ENCODE measurements at places on chromosomes 5 and 9.

- DNase-seq: no peak
Observed at GRCh38 chr5:121693864-121694263, 157.8 kb upstream of the FTMT start.

DNA sequence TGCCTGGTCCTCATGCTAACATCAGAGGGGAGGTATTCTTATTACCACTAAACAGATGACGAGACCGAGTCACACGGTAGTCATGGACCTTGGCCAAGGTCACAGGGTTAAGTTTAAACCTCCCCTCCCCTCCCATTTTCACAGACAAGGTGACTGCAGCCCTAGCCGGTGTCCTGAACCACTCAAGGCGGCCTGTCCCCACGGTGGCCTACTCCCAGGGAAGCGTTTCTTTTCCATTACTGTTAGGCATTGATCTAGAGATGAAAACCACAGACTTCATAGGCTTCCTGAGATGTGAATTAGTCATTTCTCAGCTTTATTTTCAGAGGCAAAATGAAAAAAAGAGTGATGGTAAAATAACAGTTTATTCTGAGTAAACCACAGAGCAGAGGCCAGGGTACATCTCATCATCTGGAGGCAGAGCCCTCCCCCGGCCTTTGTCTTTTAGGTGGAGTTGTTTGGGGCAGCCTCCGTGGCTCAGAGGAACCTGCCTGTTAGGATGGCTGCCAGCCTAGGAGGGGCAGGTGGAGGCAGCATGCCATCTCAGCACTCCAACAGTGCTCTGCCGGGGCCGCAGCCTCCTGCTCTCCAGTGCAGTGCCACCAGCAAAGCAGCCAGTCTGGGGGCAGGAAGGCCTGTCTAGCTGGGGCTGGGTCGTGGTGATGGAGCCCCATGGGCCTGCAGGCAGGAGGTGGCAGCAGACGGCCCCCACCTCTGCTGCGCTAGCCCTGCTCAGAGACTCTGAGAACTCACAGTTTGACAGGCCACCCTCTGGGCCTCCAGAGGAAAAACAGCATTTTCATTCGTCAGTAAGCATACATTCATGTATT, 71.2 kb downstream of the RAPGEF1 start:
- DNase-seq: no peak

- DNase-seq: no peak
Observed at GRCh38 chr9:34338665-34339385, 9.5 kb downstream of the NUDT2 start.

GRCh38 chr9:27818348-27818747, 245.1 kb upstream of the C9orf72 start:
- DNase-seq: no peak

DNA sequence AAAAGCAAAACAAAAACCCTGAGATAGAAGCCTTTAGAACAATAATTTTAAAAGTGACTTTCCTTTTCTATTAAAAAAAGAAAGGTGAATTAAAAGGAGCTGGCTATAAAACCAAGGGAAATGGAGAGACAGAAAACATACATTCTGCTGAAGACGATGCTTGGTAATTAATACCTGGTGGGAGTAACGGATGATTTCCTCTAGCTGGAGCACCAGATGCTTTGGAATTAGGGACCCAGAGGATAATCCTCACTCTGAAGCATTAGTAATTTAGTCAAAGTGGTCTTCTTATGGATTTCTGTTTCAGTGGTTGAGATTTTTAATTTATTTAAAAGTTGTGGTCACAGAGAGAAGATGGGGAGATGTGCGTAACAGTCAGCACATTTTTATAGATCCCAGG, 982.5 kb downstream of the TLE4 start:
- no peak for DNase-seq

DNA sequence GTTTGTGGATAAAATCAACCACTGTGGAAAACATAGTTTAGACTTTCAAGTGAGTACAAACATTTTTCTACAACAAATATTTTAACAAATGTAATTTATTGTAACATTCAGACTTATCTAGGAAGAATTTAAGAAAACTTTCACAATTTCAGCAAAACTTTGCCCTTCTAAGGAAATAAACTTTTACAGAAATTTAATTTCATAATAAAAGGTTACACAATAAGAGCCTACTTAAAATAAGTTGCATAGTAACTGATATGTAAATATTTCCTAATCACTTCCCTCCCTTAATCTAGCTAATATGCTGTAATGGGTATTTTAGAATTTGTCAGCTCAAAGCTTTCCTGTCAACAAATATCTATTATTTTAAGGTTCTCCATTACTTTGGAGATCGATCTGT, 1899.9 kb downstream of the MAT2B start:
- no peak for DNase-seq

- no peak for DNase-seq
Observed at GRCh38 chr5:14693070-14693469, 28.6 kb downstream of the OTULIN start.

GRCh38 chr5:141654298-141654697, 3.1 kb upstream of the FCHSD1 start:
- DNase-seq: no peak

GRCh38 chr5:7916171-7916804, 47.3 kb downstream of the MTRR start:
- DNase-seq: peak; percentile 29

DNA sequence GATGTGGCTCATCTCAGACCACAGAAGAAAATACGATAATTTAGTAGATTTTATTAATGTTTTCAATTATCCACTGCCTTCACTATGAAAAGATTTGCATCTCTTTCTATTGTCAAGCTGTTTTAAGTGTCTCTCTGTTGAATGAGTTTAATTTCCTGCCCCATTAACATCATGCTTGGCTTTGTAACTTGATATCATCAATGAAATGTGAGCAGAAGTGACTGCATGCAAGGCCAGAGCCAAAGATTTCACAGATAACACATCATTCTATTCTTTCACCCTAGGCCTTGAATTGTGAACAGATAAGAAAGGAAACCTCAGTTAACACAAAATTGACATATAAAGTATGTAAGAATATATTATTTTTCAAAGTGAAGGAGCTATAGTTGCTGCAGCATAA, 986.4 kb upstream of the CDH18 start:
- DNase-seq: peak; percentile 67

DNA sequence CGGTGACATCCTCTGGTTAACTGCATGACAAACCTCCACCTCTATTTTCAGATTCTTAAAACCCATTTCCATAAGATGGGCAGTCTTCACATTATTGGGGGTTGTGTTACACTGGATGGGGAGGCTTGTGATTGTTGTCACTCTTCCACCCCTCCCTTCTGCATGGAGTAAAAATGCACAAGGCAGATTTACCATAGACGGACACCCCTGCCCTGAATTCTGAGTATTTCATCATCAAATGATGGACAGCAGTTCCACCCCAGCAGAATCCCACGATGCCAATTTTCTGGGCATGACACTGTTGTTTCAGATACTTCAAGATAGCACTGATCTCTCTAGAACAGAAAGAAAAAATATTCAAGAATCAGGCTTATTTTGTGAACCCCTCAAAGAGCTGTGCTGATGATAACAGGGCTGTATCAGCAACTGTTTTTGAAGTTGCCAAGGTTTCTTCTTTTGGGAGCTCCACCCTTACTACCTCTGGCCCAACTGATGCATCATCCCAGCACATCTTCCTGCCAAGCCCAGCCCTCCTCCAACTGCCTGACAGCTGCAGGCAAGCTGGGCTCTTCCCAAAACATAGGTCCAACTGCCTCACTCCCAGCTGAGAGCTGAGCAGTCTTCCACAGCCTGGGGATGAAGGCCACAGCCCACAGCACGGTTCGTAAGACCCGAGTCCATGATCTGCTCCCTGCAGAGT, 21.4 kb downstream of the CMBL start:
- DNase-seq: no peak

GRCh38 chr9:122975196-122975595, 34.4 kb downstream of the RABGAP1 start:
- DNase-seq: no peak

DNA sequence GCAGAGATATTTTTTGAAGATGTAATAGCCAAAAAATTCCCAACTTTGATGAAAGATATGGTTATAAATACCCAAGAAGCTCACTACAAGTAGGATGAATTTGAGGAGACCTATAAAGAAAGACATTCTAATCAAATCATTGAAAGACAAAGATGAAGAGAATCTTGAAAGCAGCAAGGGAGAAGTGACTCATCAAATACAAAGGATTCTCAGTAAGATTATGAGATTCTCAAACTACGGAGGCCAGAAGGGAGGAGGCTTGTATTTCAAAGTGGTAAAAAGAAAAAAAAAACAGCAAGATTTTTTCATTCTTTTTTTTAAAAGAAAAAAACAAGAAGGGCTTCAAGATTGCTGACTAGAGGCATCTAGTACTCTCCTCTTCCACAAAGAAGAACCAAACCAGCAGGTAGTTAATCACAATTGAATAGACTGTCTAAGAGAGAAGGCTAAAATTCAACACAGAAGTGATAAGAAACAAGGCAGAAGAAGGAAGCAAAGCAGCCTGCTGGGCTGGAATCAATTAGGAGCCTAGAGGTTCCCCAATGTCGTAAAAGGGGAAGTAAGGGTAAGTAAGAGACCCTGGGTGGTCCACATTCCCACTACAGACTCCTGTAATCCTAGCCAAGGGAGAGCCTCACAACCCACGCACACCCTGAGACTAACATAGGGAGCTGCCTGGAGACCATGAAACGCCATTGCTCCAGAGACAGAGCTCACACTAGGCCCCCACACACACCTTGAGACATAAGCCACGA, 59.1 kb upstream of the NIPAL4 start:
- no peak for DNase-seq

DNA sequence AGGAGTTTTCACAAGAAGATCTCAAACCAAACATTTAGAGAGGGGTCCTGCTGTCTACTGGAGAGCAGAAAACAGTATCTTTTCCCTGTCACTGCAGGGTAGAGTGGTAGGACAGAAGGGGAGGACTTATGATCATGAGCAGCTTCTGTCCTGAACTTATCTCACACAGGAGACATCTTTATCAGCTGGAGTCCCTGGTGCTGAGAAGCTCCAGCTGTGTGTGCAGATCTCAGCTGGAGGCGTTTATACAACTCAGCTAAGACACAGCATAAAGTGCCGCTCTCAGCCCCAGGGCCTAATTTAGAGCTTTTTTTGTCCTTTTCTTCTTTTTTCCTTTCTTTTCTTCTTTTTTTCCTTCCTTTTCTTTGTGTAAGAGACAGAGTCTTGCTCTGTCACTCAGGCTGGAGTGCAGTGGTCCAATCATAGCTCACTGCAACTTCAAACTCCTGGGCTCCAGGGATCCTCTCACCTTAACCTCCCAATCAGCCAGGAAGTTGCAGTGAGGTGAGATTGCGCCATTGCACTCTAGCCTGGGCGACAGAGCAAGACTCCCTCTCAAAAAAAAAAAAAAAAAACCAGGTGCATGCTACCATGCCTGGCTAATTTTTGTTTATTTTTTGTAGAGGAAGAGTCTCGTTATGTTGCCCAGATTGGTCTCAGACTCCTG, 31.9 kb downstream of the CCDC125 start:
- DNase-seq: no peak

- DNase-seq: no peak
Observed at GRCh38 chr9:127654619-127655018, 42.5 kb downstream of the STXBP1 start.

DNA sequence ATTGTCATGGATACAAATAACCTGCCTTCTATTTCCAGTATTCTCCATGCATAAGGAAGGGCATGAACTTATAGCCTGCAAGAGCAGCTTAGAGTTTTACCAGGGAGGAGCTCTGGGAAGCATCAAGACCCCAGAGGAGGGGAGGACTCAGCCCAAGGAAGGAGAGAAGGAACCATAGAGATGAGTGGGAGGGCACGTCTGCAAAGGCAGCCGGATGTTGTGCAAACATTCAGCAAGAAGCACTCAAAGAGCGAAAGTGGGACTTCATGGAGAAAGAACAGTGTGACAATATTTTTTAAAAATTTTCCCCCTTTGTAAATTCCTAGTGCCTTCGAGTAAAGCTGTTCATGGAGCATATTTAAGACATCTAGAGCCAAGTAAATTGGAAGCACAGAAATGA, 270.1 kb upstream of the PTGER4 start:
- no peak for DNase-seq

- peak; percentile 67 for DNase-seq
Observed at GRCh38 chr9:122095010-122095767, 2.1 kb upstream of the TTLL11 start.

GRCh38 chr5:145385276-145385675, 449.9 kb downstream of the PRELID2 start:
- DNase-seq: no peak

DNA sequence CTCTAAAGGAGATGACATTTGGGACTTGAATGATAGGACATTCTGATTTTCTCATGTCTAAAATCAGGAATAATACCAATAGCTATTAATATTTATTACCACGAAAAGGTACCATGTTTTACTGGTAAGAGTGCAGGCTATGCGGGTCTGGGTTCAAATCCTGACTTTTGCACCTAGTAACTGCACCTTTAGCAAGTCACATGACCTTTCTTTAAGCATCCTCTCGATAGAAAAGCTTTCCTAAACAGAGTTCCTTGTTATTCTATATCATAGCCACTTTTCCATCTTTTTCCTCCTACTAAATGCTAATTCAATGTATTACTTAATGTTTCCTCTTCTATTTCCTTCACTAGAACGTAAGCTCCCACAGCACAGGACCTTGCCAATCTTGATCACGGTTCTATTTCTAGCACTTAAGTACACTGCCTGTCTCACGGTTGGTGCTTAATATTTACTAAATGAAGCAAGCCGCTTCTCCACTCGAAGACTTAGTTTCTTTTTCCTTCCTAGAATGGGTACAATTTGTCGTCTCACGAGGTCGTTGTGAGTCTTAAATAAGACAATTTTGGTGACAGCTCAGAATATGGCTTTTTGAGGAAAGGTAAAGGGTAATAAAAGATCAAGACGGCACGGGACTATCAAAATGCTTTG, 816 bp downstream of the RBM18 start:
- no peak for DNase-seq

- DNase-seq: no peak
Observed at GRCh38 chr5:130514984-130515690, 610.9 kb downstream of the CHSY3 start.

GRCh38 chr9:4172731-4173130, 127.1 kb downstream of the GLIS3 start:
- no peak for DNase-seq
